CD14-positive monocyte (primary cell): ENCODE measurements at places on chromosomes 13 and 19. TPM values are rescaled to one million over a fixed set of nuclear protein-coding genes. Genes with fewer than 3 reads are reported as not detected.

Gene ELOF1
- 77.5 TPM for polyA plus RNA-seq

Gene SLC5A5
- 0.03 and 0.05 TPM in 2 replicates for polyA plus RNA-seq

Gene C2CD4C
- not detected for polyA plus RNA-seq

DNA sequence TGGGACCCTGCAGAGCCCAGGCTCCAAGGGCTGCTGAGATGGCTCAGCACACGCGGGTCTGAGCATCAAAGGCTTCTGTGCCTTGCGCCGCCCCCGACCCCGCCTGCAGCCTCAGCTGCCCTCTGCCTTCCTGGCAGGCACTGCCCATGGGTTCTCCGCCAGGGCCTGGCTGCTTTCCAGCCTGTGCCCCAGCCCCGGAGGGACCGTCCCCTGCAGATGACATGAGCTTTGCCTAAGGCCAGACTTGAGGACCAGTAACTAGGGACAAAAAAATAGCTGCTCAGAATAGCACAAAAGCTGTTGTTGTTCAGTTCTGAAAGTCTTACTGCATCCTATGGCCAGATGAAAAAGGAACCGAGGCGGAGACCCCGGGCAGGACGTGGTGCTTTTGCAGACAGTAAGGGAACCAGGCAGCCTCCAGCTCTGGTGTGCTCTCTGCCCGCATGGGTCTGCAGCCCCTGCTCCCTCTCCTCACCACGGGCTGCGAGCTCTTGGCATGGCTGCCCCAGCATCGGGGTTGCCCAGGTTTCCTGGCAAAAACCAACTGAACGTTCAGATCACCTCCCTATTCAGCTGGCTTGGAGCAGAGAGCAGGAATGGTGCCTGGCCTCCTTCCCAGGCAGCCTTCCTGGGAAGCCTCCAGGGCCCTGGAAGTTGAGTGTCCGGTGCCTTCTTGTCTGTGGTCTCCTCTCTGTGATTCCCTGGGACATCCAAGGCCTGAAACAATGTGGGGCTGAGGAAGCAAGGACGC is 12.5 kb upstream of the CFAP97D2 start:
- H3K4me1 ChIP-seq, result peaks cover 36% of the 10 kb centered on the region
- H3K4me3 ChIP-seq, result no peak overlapping the region
- no peaks in the 10 kb centered on the region for H3K36me3 ChIP-seq
- H3K27me3 ChIP-seq, result no peaks in the 10 kb centered on the region
- H3K27ac ChIP-seq, result no peak overlapping the region

DNA sequence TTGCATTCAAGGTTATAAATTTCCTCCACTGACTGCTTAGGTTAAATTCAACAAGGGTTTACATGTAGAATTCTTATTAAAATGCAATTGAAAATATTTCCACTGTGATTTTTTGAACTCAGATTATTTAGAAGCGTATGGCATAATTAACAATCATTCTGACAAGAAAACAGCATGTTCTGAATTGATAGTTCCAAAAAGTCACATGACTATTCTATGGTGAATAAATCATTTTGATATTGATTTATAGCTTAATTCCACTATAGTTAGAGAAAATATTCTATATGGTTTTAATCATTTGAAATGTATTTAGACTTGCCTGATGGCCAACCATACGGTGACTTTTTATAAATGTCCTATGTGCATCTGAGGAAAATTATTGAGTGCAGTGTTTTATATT is 3.0 kb downstream of the ZNF577 start:
- H3K27me3 ChIP-seq, result no peaks in the 10 kb centered on the region
- peaks cover 33% of the 10 kb centered on the region for H3K36me3 ChIP-seq
- no peak for DNase-seq
- H3K4me1 ChIP-seq, result peaks cover 4% of the 10 kb centered on the region
- no peak overlapping the region for H3K27ac ChIP-seq

GRCh38 chr13:21229241-21230024 is 53.0 kb downstream of the MRPL57 start:
- no peaks in the 10 kb centered on the region for H3K36me3 ChIP-seq
- no peaks in the 10 kb centered on the region for H3K4me1 ChIP-seq
- no peak overlapping the region for H3K27ac ChIP-seq
- no peaks in the 10 kb centered on the region for H3K27me3 ChIP-seq
- DNase-seq, result no peak

- no peak overlapping the region for H3K4me3 ChIP-seq
- H3K4me1 ChIP-seq, result peaks cover 22% of the 10 kb centered on the region
- DNase-seq, result no peak
- peaks cover 23% of the 10 kb centered on the region for H3K36me3 ChIP-seq
- H3K27me3 ChIP-seq, result no peaks in the 10 kb centered on the region
These were observed 3.4 kb downstream of the C19orf12 start for GRCh38 chr19:29711584-29712132.

GRCh38 chr13:40402931-40403431 is 263.5 kb downstream of the FOXO1 start:
- no peak overlapping the region for H3K4me3 ChIP-seq
- H3K4me1 ChIP-seq, result peaks cover 60% of the 10 kb centered on the region
- no peaks in the 10 kb centered on the region for H3K27me3 ChIP-seq
- peak overlapping the region; percentile 89 for H3K27ac ChIP-seq
- no peaks in the 10 kb centered on the region for H3K36me3 ChIP-seq
